Endothelial cell (in vitro differentiated cells): ENCODE measurements at places on chromosomes 6 and 20.

GRCh38 chr6:5416250-5416649 is 154.9 kb downstream of the FARS2 start:
- DNase-seq: no peak

- DNase-seq: no peak
Observed at GRCh38 chr20:23248461-23248882, 102.1 kb upstream of the NXT1 start.

DNA sequence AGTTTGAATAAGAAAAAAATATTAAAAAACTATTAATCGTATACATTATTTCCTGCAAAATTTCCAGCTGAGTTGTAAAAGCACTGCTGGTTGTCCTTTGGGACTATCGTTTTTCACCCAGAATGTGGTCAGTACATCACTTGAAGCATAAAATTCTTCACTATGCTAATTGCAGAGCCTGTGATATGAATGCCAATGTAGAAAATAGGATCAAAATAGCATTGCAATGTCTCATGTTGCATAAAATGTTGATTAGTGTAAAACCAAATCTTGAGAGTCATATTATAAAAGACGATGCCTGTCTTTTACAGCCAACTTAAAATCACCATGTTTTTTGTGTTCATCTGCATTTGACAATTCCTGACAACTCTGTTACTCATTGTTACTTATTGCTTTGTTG is 207.7 kb downstream of the MMUT start:
- no peak for DNase-seq

DNA sequence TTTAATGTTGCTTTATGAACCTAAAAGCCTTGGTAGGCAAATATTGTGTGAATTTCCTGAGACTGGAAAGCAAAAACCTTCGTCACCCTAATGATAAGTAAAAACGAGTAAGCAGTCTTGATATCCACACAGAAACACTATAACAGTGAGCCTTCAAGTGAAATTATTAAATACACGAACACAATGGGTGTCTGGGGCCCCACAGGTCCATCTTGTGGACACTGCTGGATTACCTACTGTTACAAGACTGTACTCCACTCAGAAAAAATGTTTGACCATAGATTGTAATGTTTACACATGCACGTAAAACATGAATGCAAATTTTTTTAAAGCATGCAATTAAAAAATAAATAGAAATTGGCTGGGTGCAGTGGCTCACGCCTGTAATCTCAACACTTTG is 466.9 kb downstream of the CD83 start:
- no peak for DNase-seq

DNA sequence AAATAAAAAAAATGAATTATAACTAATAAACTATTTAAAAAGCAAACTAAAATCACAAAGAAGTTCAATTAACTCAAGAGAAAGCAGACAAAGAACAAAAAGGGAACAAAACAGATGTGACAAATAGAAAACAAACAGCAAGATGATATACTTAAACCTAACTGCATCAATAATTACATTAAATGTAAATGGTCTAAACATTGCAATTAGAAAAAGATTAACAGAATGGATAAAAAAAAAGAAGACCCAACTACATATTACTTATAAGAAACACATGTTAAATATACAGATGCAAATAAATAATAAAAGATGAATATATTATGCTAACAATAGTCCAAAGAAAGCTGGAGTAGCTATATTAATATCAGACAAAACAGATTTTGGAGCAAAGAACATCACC is 35.1 kb upstream of the RAB22A start:
- no peak for DNase-seq

GRCh38 chr6:24922170-24922569 is 13.6 kb downstream of the RIPOR2 start:
- DNase-seq: no peak

DNA sequence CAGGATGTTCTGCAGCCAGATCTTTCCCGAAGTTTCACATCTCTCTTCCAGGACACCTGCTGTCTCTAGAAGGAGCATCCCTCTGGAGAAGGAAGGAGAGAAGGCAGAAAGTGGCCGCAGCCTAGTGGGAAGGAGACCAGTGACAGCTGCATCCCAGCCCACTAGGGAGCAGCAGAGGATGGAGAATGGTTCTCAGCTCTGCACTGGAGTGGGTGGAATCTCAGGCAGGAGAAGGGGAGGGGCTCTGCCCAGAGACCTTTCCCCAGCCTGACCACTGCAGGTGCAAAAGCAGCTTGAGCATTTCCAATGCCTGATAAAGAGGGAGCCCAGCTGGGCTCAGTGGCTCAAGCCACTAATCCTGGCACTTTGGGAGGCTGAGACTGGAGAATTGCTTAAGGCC is 32.3 kb downstream of the NCR2 start:
- DNase-seq: peak; percentile 77

- no peak for DNase-seq
Observed at GRCh38 chr20:38120625-38120988, 44.5 kb downstream of the TGM2 start.

DNA sequence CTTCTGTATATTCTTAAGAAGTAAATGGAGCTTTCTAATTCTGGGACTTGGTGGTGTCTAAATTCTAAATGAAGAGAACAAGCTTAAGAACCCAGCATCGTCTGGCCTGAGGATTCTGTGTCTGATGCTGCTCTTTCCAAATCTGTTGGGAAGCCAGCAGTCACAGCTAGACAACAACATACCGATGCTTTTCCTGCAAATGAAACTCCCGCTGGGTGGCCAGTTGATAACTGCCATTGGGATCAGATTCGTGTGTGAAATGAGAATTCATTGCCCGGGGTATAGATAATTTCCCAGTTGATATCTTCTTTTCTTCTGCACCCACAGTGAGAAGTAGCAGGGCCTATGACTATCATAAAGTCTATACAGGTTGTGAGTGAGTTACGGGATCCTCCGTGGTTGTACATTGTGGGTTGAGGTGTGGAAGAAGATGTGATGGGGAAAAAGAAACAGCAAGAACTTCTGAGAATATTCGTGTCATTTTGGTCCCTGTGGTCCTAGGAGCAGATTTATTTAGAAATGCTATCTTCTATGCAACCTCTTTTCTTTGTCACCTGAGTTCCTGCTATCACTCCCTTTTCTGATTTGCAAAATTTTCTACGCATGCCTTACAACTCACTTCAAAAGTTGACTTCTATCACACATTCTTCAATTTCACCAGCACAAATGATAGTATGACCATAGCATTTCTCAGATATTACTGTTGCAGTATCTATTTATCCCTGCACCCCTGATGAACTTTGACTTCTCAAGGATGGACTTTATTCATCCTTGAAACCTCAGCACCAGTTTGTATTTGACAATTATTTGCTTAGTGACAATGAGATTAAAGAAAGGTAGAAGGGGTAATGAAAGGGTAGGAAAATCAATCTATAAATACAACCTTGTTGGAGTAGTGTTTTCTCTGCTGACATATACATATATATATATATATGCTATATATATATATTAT is 10.4 kb downstream of the NOX3 start:
- no peak for DNase-seq

GRCh38 chr6:41970436-41970846 is 28.8 kb upstream of the CCND3 start:
- no peak for DNase-seq

- DNase-seq: no peak
Observed at GRCh38 chr20:48823960-48824498, 3.8 kb downstream of the PREX1 start.

DNA sequence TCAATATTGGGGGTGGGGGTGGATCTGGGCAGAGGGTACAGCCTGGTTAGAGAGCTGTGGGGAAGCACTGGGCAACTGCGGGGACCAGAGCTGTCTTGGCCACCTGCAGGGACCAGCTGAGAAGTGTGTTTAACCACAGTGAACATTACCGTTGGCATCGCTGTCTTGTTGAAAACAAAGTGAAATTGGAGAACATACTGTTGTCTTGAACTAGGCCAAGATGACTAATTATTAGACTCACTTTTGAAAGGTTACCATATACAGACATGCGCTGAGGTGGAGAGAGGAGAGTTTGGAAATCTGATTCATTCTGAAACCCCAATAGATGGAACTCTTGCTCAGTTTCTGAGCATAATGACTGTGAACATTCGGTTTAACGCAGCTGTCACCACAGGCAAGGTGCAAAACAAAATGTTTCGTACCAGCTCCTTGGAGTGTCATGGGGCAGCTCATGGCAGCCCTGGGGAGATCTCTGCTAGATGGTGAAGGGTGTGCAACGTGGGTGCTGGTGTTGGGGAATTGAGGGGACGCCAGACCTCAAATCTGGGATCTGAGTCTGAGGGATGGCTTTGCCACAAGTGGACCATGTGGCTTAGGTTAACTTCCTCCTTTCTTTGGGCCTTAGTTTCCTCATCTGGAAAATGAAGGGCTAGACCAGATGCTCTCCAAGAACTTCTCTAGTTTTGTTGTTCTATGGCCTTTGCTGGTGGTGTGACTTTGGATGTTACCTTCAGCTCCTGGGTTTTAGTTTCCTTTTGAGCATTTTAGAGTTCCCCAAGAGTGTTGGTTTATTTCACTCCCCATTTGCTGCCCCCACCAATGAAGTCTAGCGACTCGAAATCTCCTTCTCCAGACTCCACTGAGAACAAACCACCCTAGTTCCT is 24.6 kb upstream of the GTSF1L start:
- DNase-seq: no peak

DNA sequence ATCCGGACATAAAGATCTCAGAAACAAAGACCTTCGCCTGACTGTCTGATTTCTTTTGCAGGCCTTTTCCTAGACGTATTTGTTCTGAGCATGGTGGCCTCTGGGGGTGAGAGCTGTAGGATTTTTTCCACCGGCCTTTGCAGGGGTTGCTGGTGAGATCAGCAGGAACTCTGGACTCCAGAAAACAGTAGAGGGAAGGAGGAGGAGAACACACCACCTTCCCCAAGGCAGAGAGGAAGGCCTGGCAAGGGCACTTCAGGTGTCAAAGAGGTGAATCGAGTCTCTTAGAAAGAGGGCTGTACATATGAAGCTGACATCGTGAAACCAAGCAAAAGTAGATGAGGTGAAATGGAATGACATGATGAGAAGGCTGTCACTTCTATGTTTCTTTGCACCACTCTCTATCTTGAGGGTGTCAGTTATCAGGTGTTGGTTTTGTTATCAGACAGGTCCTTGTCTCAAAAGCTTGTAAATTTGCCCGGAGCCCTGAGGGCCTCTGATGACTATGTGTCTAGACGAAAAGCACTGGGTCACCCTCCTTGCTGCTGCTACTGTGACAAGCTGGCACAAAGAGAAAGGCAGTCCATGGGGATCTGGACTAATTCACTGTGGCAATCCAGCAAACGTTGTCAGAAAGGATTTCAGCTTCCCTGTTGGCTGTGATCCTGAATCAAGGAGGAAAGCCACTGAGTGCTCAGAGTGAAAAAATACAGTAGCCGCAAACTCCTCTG is 91.3 kb upstream of the MAP3K7 start:
- no peak for DNase-seq

GRCh38 chr20:2152317-2152716 is 50.7 kb downstream of the STK35 start:
- no peak for DNase-seq

DNA sequence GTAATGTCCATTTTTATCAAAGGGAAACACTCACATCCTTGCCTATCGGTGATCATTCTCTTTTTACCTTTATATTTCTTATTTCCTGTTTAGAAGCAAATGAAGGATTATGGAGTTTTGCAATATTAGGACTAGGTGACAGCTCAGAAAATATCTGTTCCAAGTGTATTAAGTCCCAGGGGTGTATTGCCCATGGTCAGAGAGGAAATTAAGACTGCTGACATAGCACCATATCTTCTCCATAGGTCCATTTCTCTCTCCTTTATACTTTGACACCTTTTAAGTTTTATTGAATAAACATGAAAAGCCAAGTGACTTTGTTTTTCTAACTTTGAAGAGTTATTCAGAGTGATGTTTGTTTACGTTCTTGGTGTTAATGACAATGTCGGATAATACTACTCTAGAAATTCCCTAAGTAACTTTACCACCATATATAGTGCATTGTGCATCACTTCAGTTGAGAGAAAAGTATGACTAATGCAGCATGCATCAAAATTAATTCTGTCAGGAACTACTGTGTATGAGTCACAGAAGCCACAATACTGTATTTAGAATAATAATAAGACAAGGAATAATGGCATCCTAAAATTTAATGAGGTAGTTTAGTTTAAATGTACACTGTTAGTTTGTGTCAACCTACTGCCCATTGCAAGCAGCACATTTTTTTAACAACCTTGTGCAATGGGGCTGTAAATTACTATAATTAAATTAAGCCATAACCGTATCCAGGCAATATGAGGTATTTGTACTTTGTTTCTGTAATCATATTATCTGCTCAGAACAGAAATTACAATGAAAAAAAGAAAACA is 474.4 kb upstream of the RNF217 start:
- DNase-seq: no peak

- no peak for DNase-seq
Observed at GRCh38 chr6:17679726-17680125, 27.0 kb downstream of the NUP153 start.

DNA sequence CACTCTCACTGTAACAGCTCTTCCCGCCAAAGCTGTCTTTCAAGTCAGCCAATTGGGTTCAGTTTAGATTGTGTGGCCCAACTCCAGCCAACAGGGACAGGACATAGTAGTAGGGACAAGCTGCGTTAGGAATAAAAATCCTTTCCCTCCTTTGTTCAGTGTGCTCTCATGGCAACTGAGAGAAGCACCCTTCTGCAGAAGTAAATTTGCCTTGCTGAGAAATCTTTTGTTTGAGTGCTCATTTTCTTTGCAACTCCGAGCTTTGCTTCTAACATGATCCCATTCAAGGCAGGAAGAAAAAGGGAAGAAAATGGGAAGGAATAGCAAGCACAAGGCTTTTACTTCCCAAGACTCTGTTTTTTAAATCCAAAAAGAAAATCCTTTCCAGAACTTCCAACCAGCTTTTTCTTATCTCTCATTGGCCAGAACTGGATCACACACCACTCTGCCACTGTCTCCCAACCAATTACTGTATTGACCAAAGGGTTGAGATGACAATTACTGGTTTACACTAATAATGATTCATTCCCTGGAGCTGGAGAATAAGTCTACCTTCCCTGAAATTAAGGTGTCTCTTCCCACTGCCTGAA is 52.7 kb downstream of the STX11 start:
- DNase-seq: no peak

DNA sequence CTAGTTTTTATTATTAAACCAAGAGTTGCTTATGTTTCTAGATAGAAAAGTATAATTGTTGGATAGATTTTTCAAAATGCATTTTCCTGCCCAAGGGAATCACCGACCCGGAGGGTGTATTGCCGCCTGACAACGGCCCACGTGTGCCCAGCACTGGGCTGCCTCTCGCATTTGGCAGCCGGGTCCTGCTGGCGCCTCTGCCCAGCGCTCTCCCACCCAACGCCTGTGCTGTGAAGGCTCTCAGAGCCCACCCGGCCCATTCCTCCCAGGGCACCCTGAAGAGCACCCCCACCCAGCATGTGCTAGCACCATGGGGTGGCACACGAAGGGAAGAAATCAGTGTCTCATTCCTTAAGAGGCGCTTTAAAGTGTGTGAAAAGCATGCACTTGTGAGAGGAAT is 88.3 kb upstream of the AFDN start:
- DNase-seq: no peak

GRCh38 chr20:50284811-50285375 is 94.3 kb downstream of the CEBPB start:
- DNase-seq: no peak

DNA sequence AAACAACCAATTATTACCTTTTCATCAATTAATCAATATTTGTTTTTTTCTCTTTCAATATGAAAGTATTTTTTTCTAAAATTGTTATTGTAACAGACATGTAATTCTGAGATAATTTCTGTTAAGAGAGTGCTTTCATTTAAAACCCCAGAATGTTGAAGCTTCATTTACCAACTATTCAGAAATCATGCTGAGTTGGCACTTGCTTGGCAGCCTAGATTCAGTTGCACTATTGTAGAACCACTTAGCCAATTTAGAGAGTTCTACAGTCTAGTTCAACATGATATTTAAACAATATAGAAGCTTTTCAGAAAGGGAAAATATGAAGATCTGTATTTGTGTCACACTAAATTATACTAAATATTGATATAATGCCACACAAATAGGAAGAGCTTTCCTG is 56.1 kb upstream of the NKAIN2 start:
- no peak for DNase-seq
